Breast epithelium (tissue), 4 donors: ENCODE measurements at places on chromosomes 5 and 9.

DNA sequence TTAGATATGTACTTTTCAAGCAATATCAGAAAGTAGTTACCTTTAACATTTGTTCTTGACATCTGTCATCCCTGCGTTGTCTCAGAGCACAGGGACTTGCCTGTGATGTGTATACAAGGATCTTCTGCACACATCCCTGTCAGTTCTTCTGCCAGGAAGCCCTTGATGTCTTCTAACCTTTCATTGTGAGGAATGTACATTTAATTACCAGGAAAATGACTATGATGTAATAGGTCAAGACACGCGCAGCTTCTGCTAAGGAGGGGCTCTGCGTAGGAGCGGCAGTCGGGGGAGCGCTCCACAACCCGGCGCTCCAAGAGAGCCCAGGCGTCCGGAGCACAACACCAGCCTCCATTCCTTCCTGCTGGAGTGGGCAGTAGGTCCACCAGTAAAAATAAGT lies 119.7 kb downstream of the IRX2 start:
- no peak for DNase-seq

- DNase-seq = no peak
Measured at GRCh38 chr9:5670079-5670478, 41.2 kb downstream of the RIC1 start.

DNA sequence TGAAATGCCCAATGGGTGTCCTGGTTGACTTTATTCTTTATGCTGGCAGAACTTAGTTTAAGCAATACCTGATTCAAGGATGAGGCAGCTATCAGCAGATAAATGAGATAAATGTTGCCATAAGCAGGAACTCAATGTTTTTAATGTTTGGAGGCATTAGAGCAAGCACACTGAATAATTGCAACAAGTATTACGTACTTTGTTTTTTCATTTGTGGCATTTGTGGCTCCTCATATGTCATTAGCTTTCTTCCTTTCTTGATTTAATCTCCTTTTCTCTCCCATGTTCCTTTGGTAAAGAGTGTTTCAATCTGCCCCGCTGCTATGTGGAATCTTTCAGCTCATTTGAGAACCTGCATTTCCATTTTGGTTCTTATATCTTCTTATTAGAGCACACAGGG lies 6.4 kb upstream of the NR3C1 start:
- DNase-seq = no peak

GRCh38 chr9:32867026-32867425 lies 83.7 kb downstream of the TMEM215 start:
- DNase-seq = no peak

DNA sequence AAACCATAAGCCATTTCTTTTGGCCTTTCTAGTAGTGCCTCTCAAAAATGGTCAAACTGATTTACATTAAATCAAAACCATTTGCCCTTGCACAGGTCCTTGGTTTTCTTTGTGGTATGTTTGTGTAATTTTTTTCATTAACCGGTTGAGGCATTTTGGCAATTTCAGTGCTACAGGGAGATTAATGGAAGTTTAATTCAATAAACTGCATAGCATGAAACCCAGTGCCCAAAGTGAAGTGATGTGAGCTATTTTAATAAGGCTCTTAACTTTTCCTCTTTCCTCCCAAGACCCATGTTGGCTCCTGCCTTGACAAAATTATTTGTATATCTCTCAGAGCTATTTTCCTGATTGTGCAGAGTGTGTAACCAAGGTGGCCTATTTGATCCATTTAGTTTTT lies 326.2 kb upstream of the SEMA6A start:
- no peak for DNase-seq

- DNase-seq = no peak
Measured at GRCh38 chr5:116509483-116510244, 65.0 kb downstream of the SEMA6A start.

DNA sequence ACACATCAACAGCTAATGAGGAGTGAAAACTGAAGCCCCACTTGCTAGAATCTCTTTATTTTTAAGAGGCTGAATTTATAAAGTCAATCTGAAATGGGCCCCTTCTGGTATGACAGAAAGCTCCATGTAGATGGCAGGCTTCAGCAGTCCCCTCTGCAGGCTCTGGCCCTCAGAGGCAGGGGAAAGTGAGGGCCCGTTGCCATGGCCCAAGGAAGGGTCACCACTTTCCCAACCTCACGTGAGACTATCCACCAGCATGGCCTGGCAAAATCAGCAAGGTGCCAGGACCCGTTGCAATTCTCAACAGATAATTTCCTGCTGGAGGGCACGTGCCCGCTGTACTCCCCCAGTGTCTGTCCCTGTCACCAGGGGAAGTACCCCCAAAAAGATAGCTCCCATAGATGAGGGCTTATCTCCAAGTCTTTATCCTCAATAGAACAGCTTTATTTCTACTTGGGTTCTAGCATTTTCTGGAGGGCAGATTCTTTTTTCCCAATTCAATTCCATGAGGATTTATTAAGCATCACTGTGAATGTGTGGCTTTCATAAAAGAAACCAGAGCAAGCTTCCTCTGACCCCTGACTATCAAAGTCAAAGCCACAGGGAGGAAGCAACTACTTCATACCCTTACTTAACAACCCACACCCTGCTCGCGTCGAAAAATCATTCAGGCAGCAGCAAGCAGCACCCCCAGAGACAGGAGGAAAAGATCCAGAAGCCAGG lies 85.4 kb upstream of the FSTL4 start:
- no peak for DNase-seq

- no peak for DNase-seq
Measured at GRCh38 chr9:35579130-35579529, 25.9 kb upstream of the TESK1 start.

DNA sequence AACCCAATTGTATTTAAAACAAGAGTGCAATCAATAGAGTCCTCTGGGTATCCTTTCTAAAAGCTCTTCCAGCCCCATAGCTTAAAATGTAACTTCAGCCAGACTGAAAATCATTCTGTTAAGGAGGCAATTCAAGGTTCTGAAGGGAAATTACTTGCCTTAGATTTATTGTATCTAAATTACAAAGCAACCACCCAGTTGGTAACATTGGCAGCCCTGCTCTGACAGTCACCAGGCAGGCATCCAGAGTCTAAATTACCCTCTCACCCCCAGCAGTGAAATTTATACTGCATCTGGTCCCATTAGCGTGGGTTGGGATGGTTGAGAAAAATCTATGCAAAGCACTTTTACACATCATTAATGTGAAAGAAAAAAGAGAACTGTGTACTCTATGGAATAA lies 514.7 kb downstream of the MTRR start:
- DNase-seq = no peak

DNA sequence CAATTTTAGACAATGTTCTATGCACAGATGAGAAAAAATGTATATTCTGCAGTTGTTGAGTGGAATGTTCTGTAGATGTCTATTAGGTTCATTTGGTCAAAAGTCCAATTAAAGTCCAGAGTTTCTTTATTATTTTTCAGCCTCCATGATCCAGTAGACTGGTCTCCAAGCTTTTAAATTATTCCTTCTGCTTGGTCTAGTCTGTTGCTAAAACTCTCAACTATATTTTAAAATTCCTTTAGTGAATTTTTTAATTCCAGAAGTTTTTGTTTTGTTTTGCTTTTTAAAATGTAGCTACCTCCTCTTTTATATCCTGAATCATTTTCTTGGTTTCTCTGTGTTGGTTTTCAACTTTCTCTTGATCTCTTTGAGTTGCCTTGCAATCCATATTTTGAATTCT lies 24.6 kb downstream of the SELENOP start:
- no peak for DNase-seq

- peak; percentile 47 for DNase-seq
Measured at GRCh38 chr9:69168709-69169217, 5.3 kb upstream of the TJP2 start.

- no peak for DNase-seq
Measured at GRCh38 chr5:24065779-24066178, 558.4 kb downstream of the PRDM9 start.

DNA sequence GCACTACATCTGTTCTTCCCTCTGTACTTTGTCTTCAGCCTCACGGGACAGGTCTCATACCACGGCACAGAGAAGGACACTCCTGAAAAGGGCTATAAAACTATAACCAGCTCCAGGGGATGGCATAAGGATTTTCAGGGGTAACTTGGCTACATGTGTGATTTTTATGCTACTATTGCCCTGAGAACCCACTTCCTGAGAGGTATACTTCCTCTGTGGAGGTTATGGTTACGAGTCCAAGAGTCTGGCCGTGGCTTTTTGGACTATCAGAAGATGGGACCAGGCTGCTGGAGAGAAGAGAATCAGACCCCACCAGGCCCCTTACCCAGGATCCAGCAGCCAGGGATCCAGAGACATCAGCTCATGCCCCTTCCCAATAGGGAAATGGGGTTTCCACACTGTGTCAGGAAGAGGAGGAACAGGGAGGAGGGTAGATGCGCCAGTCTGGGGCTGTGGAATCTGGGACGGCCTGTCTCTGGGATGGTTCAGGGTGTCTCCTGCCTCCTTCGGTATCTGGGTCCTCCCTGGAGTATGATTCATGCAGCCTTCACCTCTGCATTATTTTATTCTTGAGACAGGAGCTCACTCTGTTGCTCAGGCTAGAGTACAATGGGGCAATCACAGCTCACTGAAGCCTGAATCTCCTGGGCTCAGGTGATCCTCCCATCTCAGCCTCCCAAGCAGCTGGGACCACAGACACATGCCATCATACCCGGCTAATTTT lies 29.7 kb downstream of the WHRN start:
- no peak for DNase-seq

GRCh38 chr5:176538989-176539384 lies 1.8 kb upstream of the RNF44 start:
- no peak for DNase-seq

GRCh38 chr5:6190838-6191237 lies 187.5 kb downstream of the MED10 start:
- DNase-seq = no peak

DNA sequence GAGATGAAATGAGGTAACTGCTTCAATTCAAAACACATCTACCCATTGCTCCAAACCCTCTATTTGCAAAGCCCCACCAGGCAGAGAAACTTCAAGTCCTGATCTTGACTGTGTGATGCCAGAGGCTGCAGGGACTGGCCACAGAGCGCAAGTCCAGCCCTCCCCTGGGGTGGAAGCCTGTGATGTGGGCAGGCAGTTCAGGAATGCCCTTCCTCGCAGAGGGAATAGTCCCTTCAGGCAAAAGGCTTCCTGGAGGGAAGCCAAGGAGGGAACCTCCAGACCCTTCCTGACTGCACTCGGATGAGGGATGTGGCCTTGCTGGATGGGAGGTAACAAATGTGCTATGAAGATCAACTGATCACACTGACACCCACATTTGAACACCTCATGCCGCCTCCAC lies 131.2 kb downstream of the SLIT3 start:
- no peak for DNase-seq

- DNase-seq = no peak
Measured at GRCh38 chr9:135989722-135990467, 28.7 kb upstream of the UBAC1 start.

GRCh38 chr5:125719681-125720347 lies 703.4 kb upstream of the GRAMD2B start:
- no peak for DNase-seq

- DNase-seq = no peak
Measured at GRCh38 chr9:80320916-80321315, 749.2 kb downstream of the TLE4 start.

GRCh38 chr5:5116956-5117355 lies 23.2 kb upstream of the ADAMTS16 start:
- DNase-seq = no peak

DNA sequence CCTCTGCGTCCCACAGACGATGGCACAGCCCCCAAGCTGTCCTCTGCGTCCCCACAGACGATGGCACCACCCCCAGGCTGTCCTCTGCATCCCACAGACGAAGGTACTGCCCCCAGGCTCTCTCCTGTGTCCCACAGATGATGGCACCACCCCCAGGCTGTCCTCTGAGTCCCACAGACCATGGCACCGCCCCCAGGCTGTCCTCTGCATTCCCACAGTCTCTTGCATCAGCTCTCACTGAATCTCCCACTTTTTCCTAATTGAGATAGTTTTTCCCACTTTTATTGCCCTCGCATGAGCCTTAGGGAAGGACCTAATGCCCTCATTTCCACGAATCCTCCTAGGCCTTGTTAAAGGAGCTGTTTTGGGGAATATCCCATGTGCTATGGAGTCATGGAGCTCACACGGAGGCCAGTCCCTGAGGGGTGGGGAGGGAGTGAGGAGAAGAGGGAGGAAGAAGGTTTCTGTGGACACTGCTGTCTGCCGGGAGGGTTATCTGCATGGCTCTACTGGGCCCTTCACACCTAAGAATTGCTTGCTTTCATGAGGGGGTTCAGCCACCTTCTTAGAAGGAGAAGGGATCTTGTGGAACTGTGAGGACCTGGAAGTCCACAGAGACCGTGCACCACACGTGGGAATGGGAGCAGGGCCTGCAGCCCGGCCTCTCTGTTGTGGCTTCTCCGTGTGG lies 58.2 kb upstream of the PTCH1 start:
- no peak for DNase-seq

DNA sequence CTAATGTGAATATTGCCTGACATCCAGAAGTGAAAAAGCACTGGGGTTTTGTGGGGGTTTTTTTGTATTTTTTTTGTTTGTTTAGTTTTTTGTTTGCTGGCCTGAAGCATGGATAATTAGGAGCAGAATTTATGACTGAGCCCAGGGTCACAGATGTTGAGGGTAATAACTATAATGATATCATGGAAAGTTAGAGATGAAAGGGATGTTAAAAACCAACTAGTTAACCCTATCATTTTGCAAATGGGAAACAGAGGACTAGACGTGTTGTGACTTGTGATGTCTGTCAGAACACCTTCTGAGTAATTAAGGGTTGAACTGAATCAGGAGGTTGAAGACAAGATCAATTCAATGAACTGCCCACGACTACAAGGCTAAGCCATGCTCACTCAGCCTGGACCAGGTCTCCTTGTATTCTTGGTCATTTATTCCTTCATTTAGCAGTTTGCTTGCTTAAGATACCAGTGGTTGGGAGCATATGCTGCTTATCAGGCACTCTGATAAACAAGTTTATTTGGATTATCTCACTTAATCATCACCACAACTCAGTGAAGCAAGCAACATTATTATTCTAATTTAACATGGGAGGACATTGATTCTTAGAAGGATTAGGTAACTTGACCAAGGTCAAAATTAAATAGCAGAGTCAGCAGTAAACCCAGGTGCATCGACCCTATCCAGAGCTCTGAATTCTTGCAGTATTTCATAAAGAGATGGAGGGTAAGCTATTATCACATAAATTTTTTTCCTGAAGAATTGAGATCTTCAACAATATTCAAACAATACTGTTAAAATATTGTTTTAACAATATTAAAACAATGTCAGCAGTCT lies 75.7 kb upstream of the PIK3R1 start:
- DNase-seq = no peak

GRCh38 chr9:16368237-16369087 lies 502.0 kb downstream of the BNC2 start:
- no peak for DNase-seq

- DNase-seq = peak; percentile 87
Measured at GRCh38 chr5:173315495-173316338, 12.5 kb downstream of the STC2 start.

DNA sequence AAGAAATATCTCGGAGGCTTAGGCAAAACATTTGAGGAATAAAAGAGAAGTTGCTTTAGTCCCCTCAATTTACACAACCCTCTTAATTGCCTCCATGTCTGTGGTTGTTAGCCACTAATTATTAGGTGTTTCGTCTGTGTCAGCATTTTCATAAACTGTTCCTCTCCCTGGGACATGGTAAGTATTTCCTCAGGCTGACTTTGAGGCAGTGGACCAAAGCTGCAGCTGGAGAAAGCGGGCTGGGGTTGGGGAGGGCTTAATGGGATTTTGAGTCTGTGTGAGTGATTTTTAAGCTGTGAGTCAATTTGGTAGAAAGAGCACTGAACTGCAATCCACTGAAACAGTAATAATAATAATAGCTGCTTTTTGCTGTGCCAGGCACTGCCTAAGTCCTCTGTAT lies 13.0 kb upstream of the TTC1 start:
- no peak for DNase-seq

- DNase-seq = no peak
Measured at GRCh38 chr5:31726952-31727351, 88.0 kb downstream of the PDZD2 start.
